ENCODE measurements at places on chromosomes 2 and 18. TPM values are rescaled to one million over a fixed set of nuclear protein-coding genes. Genes with fewer than 3 reads are reported as not detected.

DNA sequence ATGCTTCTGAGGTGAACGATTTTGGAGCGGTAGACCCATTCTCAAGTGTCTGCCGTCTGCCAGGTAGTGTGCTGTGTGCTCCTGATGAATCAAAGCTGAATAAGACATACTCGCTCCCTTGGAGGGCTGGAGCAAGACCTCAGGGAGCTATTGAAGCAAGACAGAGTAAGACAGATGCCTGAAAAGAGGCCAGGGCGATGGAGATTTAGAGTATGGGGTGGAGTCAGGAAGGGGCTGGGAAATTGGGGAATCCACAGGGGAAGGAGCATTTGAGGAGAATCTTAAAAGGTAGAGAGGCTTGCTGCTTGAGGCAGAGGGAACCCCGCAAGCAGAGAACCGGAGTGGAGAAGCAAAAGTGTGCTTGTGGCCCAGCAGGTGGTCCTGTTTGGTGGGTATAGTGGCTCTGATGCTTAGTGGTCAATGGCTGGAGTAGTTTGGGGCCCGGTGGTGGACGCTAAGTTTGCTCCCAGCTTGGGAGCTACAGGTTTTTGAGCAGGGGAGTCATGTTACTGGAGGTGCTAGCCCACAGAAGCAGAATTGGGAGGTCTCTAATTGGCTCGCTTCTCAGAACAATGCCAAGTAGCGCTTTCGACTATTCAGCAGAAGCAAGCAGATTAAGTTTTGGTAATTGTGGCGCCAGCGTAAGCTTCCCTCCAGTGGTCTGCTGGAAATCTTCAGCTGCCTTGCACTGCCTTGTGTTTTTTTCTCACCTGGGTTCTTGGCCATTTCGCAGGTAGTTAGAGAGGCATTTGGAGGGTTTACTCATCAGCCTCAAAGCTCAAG is 2.0 kb downstream of the CNNM4 start:
- no peak for DNase-seq

DNA sequence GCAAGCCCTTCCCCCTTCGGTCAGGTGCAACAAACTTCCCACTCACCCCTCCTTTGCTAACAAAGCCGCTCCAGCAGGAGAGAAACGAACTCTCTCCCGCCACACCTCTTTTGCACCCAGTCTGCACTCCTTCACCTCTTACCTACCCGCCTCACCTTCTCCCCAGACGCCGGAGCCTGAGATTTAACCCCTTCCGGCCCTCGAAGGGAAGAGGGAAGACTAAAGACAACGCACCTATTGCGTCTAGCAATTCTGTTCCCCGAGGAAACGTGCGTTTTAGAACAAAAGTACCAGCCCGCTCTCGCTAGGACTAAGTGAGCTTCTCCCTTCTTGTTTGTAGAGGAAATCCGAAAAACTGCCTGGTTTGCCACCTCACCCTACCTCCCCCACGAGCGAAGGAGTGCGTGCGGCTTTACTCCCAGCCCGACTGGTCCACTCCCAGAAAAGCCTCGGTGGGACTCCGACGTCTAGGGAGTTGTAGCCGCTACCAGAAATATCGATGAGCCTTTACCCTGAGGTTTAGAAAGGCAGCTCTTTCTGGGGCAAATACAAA is 441 bp upstream of the PEX13 start:
- peak; percentile 82 for DNase-seq

GRCh38 chr2:231449503-231450054 is 14.7 kb downstream of the NCL start:
- no peak for DNase-seq

GRCh38 chr2:104749856-104750460 is 104.0 kb upstream of the POU3F3 start:
- DNase-seq, result no peak

GRCh38 chr2:219437141-219437540 is 2.5 kb downstream of the SPEG start:
- DNase-seq, result no peak

GRCh38 chr2:11862049-11862448 is 115.6 kb downstream of the LPIN1 start:
- DNase-seq, result no peak

GRCh38 chr2:37720533-37721200 is 49.2 kb upstream of the CDC42EP3 start:
- DNase-seq, result peak; percentile 3

DNA sequence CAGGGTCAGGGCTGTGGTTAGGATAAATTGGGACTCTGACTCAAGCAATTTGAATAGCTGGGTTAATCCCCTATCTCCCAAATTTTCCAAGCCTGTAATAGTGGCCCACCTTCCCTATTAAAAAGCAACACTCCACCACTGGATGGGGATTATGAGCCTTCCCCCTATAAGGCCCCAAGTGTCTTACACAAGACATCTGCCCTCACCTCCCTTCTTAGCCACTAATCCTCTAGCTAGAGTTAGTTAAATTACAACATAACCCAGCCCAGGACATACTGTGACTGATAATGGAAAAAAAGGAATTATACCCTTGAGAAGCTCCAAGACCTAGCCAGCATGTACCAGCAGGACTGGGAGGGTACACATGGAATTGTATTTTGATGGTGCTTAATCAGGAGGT is 190.4 kb downstream of the NRP2 start:
- no peak for DNase-seq

DNA sequence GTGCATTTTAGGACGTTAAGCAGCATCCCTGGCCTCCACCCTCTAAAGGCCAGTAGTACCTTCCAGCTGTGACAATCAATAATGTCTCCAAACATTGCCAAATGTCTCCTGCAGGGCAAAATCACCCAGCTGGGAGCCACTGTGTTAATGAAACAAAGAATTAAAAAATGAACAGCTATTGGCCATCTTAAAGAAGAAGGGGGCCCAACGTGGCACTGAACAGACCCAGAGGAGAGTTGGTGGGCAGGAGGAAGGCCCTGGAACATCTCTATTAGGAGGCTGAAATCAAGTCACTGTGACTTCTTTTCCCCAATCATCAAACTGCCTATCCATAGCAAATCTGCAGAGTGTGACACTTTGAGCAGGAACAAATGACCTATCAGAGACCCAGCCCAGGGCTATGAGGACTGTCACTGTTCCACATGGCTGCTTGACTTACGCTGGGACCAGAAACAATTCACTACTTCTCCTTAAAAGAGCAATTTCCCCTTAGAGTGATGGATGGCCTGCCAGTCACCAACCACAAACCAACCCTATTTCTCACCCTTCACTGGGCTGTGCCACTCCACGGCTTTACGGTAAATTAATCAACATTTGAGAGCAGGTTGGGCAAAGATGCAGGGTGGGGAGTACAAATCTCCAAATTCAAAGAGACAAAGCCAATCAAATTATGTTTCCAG is 35.2 kb upstream of the TEX51 start:
- DNase-seq, result no peak

DNA sequence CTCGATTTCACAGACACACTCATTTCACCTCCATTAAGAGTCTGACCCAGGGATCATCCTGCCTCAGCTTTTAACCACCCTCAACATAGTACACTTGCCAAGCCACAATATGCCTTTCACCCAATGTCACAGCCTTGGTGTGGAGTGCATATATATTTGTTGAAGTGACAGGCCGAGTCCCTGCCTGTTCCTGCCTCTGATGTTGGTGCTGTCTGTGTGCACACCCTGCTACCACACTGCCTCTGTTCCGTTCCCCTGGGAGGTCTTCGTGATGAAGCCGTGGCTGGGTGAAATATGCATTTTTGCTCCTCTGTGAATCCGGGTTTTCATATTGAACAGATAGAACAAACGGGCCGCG is 90.3 kb downstream of the RNF144A start:
- DNase-seq, result no peak

DNA sequence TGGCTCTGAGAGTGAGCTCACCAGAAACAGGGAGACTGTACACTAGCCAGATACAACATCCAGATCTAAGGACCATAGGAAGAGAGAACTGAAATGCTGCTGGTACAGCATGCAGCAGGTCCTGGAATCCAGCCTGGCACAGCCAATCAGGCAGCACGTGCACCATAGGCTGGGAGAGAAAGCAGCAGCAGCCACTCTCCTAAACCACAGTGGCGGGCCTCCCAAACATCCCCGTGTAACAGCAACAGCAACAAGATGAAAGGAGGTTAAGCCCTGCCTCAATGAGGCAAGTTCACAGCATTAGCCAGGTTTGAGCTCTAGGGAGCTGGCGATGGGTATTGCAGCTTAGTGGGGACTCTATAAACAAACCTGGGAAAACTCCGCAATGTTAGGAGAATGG is 192.0 kb downstream of the EPHA4 start:
- DNase-seq, result no peak

DNA sequence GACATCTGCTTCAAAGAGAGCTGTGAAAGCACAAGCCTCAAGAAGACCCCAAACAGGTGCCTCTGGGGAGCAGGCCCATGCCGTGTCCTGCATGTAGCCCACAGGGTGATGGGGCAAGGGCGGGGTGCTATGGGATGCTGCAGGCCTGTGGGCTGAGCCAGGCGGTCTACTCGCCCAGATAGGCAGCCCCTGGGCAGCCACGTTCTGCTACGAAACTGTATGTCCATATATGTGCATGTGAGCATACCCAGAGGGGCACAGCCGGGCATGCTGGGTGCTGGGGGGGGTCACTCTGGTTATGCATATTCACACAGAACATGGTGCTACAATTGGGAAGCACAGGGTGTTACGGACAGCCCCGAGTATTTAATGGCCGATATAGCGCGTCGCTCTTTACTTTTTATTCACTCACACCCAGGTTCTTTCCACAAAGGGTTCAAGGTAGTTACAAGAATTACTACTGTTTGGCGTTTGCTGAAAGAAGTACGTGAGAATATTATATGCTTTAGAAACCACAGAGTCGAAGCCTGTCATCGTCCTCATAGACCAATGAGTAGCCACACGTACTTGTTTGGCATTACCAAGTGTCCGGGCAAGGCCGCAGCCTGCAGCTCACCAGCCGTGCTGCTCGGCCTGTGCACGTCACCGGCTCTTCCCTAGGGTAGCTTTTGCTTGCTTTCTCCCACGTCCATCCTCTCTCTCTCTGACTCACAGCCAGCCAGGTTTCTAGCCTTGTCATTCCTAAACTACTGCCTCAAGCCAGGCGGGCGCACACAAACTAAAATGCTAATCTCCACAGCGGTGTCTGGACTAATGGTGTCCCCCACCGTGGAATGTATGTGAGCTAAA is 14.4 kb downstream of the MTERF4 start:
- DNase-seq, result no peak

- peak; percentile 63 for DNase-seq
Measured at GRCh38 chr2:159891917-159892730, 94.1 kb upstream of the CD302 start.

- DNase-seq, result peak; percentile 21
Measured at GRCh38 chr18:49857708-49858107, 44.4 kb upstream of the ACAA2 start.

DNA sequence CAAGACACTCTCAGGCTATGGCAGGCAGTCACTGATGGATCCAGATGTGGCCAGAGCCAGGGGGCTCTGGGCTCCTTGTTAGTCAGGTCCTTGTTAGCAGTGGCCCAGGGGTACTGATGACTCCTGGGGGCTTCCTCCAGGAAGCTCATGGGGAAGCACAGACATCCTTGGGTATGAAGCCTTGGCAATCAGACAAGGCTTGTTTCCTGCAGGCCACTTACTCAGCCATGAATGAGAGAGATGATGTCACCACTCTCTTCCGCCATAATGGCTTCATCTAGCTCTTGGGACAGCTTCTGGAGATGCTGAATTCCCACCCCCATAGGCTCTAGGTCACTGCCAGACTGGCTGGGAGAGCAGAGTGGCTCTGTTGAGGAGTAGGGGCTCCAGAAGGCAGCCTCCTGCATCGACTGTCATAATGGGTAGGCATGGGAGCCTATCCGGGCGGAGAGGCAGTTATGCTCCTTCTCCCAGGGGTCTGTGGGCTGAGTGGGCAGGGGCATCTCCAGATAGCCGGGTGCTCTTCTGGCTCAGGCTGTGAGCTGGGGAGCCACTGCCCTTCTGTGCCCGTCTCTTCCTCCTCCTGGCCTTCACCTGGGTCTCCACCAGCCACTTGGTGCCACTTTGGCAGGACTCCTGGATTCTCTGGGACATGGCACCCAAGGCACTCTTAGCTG is 40.2 kb upstream of the BMPR2 start:
- peak; percentile 97 for DNase-seq

DNA sequence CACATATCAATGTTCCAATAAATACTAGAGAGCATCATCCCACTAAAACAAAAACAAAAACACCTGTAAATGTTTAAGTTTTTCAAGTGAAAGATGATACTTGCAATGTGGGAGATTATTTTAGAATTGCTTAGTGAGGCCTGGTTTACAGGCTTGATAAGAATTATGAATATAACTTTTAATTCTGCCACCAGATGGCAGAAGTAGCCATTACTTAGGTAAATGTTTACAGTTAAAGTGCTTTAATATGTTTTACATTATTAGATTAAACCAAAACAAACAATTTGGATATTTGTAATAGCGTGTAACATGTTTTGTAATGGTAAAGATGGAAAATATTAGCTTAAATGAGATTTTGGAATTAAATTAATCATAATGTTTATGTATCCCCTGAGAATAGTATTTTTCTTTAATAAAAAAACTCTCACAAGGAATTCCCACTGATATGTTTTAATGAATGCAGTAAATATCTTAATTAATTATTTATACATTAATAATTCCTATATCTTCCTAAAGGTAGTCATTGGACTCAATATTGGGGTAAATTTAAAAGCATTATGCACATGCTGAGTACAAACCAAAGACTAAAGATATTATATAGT is 522.0 kb downstream of the SPAG16 start:
- DNase-seq, result peak; percentile 32

- DNase-seq, result no peak
Measured at GRCh38 chr2:128250229-128251025, 68.2 kb downstream of the HS6ST1 start.

GRCh38 chr2:84832772-84833461 is 48.0 kb downstream of the TRABD2A start:
- no peak for DNase-seq

CLIP4 gene
- 9.5 TPM for total RNA-seq

GALNT3 gene
- 0.34 TPM for total RNA-seq

IL18RAP gene
- total RNA-seq, result not detected

ANXA4 gene
- 37.3 TPM for total RNA-seq

SFTPB gene
- total RNA-seq, result not detected

RUFY4 gene
- not detected for total RNA-seq

TCF7L1 gene
- 8.5 TPM for total RNA-seq

SLC14A1 gene
- total RNA-seq, result not detected

PLGLB1 gene
- 2.6 TPM for total RNA-seq

MRPL19 gene
- 35.7 TPM for total RNA-seq

AKAIN1 gene
- total RNA-seq, result not detected
